ENCODE measurements at places on chromosomes 5 and 9. TPM values are rescaled to one million over a fixed set of nuclear protein-coding genes. Genes with fewer than 3 reads are reported as not detected.

ARHGEF39 gene
- 1.1 TPM for polyA plus RNA-seq

C5orf58 gene
- not detected for polyA plus RNA-seq

SPARC gene
- 0.37 TPM for polyA plus RNA-seq

TRMT10B gene
- polyA plus RNA-seq = 11.2 TPM

TEX48 gene
- not detected for polyA plus RNA-seq

BTNL8 gene
- polyA plus RNA-seq = not detected

FGF1 gene
- polyA plus RNA-seq = not detected

TTC33 gene
- 13.2 TPM for polyA plus RNA-seq

ADGRD2 gene
- not detected for polyA plus RNA-seq
